Fibroblast of mammary gland (primary cell): ENCODE measurements at places on chromosomes 4 and X.
A peak's percentile ranks its signal among the peaks of the same experiment; 100 is the strongest.

DNA sequence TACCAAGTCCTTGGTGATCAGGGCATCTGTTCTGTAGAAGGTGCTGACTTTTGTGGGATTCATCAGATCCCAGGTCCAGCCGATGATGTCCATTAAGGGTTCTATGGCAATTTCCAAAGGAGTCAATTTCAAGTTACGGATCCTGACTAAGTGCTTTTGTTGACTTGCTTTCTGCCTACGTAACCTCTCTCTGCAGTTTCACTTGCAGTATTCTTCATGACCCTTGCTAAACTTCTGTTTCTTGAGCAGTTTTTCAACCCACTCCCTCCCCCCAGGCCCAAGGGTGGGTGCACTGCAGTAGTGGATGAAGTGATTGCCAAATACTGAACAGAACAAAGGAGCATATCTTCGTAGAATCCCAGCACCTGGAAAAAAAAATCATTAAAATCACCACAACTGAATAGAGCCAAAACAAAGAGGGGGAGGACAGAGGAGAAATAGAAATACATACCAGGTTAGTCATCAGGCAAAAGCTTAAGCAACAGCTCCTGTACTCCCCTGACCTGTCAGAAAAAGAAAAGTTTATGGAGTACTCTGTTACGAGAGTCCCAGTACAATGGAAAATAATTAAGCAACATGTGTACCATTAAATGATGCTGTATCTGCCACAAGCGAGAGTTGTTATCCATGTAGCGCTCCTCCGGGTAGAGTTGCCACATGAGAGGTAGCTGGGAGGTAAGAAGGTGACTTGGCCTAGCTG, 5.8 kb downstream of the CMC4 start:
- DNase-seq, result peak; percentile 73

- DNase-seq, result peak; percentile 1
Observed at GRCh38 chr4:3792813-3793212, 26.6 kb downstream of the ADRA2C start.

- DNase-seq, result peak; percentile 82
Observed at GRCh38 chr4:139651282-139652194, 14.1 kb upstream of the MGST2 start.

DNA sequence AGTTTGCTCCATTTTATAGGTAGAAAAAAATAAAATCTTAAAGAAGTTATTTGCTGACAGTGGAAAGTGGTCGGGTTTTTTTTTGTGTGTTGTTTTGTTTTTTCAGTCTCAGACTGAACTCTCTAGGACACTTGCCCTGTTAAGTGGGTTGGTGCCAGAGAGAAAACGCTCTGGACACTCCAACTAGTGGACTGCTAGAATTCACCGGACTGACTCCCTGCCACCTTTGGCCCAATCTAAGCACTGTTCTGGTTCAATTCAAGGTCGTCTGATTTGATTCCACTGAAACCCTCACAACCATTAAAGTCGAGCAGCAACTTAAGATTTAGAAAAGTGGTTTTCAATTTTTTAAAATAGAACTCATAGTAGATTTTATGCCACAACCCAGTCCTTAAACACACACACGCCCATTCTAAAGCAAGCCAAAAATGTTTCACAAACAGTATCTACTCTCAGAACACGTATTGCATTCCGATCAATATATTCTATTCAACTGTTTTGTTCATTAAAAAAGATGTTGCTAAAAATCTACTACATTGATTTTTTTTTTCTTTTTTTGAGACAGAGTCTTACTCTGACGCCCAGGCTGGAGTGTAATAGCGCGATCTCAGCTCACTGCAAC, 27.3 kb downstream of the RWDD4 start:
- DNase-seq, result no peak

GRCh38 chr4:26163425-26164362, 157.1 kb upstream of the RBPJ start:
- DNase-seq, result no peak

DNA sequence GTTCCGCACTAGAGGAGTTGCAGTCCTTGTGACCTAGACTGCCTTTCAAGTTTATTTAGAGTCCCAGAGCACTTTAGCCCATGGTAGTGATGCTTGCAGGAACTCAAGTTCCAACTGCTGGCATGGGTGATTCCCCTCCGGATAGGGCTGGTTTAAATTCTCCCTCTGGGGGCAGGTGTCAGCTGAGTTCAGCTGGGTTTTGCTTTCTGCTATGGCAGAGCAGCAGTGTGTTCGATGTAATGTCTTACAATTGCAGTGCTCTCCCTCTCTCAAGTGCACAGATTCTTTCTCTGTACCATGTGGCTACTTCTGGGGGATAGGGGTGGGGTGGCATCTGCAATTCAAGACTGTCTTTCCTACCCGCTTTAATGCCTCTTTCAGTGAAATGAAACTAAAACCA, 164.8 kb upstream of the ZIC3 start:
- DNase-seq, result no peak

GRCh38 chr4:92812652-92813051, 508.9 kb downstream of the GRID2 start:
- DNase-seq, result no peak

- peak; percentile 49 for DNase-seq
Observed at GRCh38 chrX:110322603-110323002, 4.7 kb upstream of the AMMECR1 start.

DNA sequence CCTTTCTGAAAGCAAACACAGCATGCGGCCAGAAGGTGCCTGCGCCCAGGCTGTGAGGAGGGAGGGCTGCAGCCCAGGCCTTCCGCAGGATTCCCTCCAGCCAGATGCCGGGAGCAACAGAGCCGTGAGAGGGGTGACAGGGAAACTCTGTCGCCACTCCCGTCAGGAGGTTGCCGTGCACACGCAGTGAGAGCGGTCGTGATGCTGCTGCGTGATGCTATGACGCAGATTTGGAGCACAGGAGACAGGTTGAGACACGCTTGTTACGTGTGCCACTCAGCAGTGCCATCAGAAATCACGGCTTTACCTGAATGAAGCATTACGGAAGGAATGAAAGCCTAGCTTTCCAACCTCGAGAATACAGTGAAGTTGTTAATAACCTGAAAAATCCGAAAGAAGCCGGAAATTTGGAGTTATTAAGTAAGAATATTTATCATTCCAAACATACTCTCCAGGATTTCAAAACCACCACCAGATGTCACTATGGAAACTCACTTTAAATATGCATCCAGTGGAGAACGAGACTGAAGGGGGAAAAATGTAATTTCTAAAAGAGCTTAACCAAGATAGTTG, 54.4 kb downstream of the FAT1 start:
- DNase-seq, result peak; percentile 72

GRCh38 chr4:60443068-60443467, 757.1 kb upstream of the ADGRL3 start:
- no peak for DNase-seq

GRCh38 chr4:182748283-182748682, 168.9 kb downstream of the DCTD start:
- no peak for DNase-seq

- no peak for DNase-seq
Observed at GRCh38 chrX:118904218-118904617, 70.2 kb upstream of the LONRF3 start.

GRCh38 chrX:154046940-154047610, 27.4 kb upstream of the IRAK1 start:
- no peak for DNase-seq

DNA sequence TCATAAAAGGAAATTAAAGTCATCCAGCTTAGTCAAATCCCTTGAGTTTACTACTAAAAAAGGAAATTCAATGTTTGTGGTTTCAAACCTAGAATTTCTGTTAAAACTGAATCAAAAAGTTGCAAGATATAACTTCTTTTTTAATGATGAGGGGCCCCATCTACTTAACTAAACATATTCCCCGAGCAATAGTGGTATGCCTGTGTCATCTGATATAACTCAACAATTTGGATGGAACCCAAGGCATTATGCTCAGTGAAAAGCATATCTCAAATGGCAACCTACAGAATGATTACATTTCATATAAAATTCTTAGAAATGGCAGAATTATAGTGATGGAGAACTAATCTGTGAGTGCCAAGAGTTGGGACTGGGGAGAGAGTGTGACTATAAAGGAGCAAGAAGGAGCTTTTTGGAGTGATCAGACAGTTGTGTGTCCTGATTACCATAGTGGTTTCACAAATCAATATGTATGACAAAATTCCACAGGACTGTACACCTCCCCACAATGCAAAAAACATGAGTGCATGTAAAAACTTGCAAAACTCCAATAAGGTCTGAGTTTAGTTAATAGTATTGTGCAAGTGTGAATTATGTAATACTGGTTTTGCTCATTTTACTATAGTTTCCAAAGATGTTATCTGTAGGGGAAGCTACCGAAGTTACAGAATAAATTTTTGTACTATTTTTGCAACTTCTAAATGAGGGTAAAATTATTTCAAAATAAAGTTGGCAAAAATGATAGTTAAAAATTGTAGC, 323.2 kb downstream of the ARHGAP24 start:
- DNase-seq, result no peak

GRCh38 chr4:7676398-7676922, 241.7 kb upstream of the PSAPL1 start:
- no peak for DNase-seq

DNA sequence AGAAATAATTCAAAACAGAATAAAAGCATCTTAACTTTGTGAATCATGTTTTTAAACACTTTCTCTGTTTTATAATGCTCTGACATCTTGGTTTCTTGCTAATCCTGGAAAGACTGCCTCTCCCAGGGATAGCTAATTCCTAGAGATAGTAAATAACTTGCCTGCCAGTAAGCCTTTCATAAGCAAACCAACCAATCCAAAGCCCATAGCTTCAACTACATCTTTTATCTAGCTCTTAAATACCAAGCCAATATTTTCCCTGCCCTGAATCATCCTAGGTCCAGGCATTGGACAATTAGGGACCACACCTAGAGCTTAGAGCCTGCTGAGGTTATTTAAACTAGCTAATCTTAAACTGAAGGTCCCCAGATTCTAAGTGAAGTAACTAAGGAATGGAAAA, 223.7 kb upstream of the DIPK2B start:
- DNase-seq, result no peak

DNA sequence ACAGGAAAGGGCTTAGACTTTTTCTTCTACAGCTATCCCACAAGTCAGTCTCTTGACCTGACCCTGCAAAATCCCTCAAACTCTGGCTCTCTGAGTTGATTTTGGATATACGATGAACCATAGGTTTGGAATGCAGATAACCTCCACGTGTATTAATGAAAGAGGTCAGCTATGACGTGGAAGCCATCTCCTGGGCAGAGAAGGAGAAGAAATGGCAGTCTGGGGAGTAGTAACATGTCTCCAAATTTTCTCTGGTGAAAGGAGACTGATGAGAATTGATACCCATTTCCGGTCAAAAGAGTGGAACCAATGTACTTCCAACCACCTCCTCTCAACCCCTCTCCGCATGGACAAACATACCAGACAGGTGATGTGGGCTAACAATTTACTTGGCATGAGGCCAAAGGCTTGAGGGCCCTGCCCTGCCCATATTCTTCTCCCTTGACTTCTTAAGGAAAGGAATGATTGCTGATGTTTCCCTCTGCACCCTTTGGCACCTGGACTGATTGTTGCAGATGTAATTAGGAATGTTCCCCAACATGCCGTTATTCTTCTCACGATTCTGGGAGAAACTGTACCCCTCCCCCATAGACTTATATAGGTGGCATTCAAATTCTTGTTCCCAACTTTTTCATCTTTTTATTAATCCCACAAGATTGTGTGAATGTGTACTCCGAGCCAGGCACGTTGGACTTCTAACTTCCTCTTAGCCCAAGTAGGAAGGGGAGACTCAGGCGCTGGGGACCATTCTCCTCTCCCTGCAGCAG, 580 bp upstream of the PLS3 start:
- DNase-seq, result no peak

DNA sequence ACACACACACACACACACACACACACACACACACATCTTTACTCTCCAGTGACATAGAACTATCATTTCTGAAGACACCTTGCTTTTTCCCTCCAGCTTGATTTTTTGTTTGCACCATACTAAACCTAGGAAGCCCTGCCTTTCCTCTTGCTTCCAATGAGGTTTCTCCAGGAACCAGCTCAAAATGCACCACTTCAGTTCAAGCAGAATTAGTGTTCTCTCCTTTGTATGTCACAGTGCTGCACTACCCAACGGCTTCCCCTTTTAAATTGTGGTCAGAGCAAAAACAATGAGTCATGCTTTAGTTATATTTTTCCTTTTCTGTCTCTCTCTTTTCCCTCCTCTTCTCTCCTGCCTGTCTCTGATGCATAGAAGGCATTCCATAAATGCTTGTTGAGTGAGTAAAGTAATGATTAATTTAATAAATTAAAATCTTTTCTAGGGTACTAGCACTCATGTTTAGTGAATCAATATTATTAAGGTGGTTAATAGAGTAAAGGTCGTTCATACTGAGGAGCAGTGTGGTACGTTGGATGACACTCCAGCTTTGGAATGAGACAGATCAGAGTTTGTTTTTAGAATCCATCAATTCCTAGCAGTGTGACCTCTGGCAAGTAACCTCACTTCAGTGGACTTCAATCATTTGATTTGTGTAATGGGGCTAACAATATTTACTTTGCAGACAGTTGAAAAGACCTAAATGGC, 5.9 kb downstream of the RTL3 start:
- DNase-seq, result peak; percentile 84

GRCh38 chr4:118756958-118757357, 71.8 kb downstream of the METTL14 start:
- no peak for DNase-seq

DNA sequence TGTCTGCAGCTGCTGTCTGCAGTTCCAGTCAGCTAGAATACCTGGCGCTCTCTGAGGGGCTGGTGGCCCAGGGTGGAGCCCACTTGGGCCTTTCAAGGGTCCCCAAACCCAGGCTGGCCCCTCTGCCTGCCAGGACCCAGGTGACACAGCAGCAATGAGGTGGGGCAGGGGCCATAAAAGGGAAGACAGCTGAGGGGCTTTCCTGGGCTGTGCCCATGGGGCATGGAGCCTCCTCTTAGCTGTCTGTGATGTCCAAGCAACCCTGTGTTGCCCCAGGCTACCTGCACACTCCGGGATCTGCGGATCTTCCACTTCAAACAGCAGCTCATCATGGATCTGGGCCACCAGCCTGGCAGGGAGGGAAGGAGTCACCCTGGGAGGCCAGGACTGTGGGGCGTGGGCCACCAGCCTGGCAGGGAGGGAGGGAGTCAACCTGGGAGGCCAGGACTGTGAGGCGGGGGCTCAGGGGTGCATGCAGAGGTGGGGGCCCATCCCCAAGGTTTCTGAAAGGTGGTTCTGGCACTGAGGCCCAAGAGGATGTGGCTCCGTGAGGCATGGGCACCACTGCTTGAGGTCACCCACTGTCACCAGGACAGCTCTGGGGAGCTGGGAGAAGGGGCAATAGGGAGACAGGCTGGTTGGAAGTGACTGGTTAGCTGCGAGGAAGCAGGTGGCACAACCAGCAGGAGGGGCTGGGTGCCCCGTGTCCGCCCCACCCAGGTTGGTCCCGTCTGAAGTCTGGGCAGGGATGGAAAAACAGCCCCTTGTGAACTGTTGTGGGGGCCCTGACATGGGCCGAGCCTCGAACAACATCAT, 16.3 kb downstream of the NAT8L start:
- no peak for DNase-seq
